ENCODE measurements at places on chromosomes 4 and X.

DNA sequence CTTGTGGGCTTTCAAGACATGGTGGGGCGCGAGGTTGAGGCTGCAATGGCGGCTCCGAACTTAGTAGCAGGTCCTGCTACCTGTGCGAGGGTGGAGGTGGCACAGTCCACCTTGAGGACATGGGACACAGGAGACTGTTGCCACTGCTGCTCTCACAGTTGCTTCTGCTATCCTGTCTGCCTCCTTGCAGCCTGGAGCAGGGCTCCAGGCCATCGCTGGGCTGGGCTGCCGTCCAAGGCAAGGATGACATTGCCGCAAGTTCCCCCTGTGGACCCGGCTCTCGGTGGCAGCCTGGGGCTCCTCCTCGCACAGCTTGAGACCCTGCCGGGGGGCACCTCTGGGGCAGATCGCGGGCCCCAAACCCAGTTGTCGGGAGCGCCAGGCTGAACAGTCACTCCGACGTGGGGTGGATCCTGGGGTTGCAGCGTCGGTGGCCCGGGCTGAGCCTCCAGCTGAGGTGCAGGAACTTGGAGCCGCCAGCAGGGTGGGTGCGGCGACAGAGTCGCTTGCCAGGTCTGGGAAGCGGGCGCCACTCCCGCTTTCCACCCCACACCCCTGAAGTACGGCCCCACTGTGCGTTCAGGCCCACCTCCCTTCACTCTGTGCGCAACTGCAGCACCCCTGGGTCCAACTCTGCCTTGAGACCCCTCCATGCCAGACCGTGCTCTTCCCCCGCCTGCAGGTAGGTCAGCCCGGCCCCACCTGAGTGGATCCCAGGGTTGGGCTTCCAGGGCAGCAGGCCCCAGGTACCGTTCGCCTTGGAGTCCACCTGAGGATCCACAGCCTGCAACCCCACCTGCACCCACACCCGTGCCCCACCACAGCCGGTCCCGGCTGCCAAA, 192.7 kb upstream of the NUDT6 start:
- ATAC-seq, result peak; percentile 15

DNA sequence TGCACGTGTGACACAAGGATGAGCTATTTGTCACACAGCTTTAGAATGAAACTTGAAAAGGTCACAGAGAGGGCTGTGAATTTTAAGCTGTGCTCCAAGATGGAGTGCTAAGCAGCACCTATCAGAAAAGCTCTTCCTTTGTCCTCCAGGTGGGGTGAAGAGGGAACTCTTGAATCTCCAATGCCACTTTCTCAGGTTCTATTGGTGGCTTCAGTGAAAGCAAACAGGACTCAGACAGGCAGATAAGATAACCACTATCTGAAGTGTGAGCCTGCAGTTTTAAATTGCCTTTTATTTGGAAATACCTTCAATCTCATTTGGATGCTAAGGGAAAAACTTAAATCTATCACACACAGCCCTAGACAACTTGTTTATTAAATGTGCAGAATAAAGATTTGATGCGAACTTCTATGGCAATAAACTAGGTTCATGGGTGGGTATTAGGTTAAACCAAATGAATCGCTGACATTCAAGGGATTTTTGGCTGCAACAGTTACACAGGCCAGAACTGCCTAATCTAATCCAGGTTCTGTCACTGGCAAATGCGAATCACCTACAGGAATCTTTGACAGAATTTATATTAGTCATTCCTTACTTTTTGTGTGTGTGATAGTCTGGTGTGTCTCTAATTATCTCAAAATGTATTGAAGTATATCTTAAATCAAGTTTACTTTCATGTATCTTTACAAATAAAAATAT, 13.6 kb upstream of the PDGFRA start:
- ATAC-seq, result no peak

DNA sequence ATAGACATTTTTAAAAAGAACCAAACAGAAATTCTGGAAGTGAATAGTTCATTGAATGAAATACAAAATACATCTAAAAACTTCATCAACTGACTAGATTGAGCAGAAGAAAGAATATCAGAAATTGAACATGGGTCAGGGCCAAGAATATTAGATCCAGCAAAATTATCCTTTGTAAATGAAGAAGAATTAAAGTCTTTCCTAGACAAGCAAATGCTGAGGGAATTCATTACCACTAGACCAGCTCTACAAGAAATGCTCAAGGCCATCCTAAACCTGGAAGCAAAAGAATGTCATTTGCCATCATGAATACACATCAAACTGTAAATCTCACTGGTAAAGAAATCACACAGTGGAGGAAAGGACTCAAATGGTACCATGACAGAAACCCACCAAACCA, 72.7 kb upstream of the RPL34 start:
- no peak for ATAC-seq

- no peak for ATAC-seq
Measured at GRCh38 chr4:18957716-18958115, 936.2 kb upstream of the LCORL start.

DNA sequence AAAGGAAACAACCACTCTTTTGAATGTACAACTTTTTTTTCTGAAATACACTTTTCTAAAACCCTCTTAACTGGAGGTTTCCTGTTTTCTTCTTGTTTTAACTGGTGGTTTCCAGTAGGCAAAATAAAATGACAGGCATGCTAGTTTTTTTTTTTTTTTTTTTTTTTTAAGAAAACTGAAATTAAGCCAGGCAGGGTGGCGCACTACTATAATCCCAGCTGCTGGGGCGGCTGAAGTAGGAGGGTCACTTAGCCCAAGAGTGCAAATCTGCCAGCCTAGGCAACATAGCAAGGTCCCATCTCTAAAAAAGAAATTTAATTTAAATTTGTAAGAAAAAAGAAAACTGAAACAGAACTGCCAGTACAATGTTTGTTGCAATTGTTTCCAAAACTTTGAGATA, 44.0 kb downstream of the TMEM144 start:
- no peak for ATAC-seq

GRCh38 chrX:71910986-71911730, 513 bp downstream of the NHSL2 start:
- peak; percentile 28 for ATAC-seq

DNA sequence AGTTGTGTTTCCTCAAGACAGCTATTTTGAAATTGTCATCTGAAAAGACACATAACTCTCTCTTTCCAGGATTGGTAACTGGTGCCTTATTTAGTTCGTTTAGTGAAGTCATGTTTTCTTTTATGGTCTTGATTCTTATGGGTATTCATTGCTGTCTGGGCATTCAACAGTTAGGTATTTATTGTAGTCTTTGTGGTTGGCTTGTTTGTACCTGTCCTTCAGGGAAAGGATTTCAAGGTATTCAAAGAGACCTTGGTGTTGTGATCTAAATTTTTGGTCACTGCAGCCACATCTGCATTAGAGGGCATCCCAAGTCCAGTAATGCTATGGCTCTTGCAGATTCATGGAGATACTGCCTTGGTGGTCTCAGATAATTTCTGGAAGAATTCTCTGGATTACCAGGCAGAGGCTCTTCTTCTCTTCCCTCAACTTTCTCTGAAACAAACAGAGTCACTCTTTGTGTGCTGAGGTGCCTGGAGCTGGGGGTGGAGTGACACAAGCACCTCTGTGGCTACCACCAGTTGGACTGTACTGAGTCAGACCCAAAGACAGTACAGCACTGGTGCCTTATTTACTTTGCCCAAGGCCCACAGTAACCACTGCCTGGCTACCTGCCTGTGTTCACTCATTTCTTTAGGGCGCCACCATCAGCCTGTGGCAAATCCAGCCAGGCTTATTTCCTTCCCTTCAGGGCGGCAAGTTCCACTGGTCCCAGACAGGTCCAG, 620.4 kb downstream of the KCNIP4 start:
- no peak for ATAC-seq

- ATAC-seq, result no peak
Measured at GRCh38 chr4:156638925-156639605, 332.5 kb downstream of the PDGFC start.

- ATAC-seq, result no peak
Measured at GRCh38 chrX:154593201-154593600, 8.3 kb downstream of the CTAG1A start.

DNA sequence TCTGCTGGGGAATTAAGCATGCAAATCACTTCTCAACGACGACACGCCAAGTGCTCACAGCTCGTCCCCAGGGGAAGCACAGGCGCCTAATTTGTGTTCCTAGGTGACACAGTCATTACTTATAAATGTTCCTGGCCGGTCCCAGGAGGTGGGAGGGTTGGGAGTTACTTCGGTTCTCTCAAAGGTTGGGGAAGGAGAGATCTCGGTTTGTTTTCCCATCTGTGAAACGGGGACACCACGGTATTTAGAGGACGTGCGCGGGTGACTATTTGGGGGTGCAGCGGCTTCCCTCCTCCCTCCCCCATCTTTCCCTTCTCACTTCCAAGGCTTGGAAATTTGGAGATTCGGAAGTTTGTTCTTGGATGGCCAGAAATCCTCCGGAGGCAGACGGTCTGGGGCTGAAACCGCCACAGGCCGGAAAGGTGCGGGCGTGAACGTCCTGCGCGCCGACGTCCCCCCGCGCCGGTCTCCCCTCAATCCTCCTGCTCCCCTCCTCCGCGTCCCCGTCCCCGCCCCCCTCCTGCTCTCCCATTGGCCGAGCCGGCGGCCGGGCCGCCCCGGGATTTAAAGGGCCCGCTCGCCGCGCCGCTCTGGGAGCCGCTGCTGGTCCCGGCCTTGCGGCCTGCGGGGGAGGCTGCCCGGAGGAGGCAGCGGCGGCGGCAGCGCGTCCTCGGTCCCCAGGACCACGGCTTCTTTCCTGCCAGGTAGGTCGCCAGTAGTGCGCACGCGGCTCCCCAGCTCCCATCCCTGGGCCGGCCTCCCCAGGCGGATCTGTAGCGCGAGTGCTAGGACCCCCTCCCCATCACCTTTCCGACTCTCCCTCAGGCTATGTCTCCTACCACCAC, at the start of gene PORCN:
PORCN (plus strand) TSS at position 593 of the 845 bp plus-strand sequence. CDS start 829 bp downstream, outside the sequence.
- peak; percentile 85 for ATAC-seq

Measured in esophagus mucosa (tissue), 1 donor.